ENCODE measurements at places on chromosomes 1 and 21.

- DNase-seq: no peak
Observed at GRCh38 chr1:43220905-43221778, 48.6 kb upstream of the TMEM125 start.

DNA sequence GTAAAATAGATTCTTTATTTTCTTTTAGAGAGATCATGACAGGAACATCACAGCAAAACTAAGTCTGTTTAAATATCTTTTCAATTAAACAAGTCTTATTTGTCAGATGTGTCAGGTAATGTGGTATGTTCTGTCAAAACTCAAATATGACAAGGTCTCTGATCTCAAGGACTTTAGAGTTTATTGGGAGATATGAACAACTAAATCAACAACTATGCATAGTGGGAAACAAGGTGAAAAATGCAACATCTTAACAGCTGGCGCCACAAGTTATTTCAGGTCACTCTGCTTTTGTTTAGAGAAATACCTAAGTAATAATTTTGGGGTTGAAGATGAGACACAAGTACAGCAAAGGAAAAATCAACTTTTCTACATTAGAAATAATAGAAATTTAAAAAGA lies 779.4 kb upstream of the ADGRL4 start:
- no peak for DNase-seq

DNA sequence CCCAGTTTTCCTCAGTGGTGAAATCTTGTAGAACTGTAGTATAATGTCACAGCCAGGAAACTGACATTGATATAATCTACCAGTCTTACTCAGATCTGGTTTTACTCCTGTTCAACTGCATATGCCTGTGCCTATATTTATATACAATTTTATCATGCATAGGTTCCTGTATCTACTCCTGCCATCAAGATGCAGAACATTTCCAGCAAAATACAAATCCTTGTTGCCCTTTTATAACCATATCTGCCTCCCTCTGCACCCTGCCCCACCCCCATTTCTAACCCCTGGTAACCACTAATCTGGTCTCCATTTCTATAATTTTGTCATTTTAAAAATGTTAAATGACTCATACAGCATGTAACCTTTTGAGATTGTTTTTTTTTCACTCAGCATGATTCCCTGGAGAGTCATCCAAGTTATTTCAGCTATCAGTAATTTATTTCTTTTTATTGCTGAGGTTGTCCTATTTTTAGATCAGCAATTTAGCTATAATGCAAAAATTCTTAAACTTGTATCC lies 8.1 kb downstream of the UTP25 start:
- DNase-seq: peak; percentile 12

DNA sequence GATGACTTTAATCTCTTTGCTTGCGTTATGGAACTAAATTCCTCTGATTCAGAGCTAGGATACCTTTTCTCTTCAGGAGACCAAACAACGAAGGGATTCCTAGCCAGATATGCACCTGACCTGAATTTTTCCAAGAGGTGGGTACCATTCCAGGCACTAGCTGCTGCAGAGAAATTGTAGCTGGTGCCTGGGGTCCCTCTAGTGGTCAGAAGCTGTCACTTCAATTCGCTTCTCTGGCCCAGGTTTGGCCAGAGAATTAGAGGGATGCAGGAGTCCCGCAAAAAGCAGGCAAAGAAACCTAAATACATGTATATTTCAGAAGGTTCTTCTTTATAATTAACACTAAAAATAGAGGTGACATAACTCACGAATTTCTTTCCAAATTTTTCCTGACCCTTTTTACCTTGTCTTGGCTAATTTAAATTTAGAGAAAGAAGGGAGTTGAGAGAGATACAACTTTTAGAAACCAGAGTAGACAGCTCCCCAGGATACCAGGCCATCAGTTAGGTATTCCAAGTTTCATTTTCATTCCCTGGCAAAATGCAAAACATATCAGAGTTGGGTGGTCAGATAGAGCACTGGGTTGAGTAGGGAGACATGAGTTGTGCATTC lies 9.6 kb downstream of the ACKR1 start:
- DNase-seq: peak; percentile 30

DNA sequence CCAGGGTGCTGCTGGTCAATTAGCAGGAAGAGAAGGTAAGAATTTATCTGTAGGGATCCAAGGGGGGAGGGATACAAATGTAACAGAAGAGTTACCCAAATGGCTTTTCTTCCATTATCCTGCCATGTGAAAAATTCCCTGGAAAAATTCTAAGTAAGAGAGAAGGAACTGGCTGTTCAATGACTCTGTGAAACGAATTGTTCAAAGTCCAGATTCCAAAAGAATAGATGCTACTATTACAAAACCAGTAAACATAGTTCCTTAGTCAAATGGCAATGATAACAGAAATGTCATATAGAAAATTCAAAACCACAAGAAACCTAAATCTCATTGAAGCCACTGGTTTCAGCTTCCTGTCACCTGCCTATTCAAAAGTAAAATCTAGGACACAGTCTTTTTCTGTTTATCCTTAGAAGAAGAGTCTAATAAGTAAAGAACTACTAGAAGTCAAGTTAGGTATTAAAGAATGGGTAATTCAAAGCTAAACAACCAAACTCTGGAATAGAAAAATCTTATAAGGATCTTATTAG lies 102.6 kb downstream of the ZNF644 start:
- DNase-seq: no peak

DNA sequence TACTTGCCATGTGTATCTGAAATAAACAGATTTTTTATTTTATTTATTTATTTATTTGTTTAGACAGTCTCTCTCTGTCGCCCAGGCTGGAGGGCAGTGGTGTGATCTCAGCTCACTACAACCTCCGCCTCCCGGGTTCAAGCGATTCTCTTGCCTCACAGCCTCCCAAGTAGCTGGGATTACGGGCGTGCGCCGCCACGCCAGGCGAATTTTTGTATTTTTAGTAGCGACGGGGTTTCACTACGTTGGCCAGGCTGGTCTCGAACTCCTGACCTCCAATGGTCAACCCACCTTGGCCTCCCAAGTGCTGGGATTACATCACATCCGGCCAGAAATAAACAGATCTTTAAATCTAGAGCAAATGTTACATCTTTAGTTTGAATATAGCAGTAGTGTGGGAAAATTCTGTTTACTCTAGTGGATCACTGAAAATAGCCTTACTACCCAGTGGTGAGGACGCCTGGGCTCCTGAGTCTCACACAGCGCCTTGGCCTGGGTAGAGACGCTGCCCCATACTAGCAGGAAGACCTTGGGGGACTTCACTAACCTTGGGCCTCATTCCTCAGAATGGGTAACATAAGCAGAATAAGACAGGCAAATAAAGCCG lies 709 bp downstream of the GART start:
- no peak for DNase-seq

DNA sequence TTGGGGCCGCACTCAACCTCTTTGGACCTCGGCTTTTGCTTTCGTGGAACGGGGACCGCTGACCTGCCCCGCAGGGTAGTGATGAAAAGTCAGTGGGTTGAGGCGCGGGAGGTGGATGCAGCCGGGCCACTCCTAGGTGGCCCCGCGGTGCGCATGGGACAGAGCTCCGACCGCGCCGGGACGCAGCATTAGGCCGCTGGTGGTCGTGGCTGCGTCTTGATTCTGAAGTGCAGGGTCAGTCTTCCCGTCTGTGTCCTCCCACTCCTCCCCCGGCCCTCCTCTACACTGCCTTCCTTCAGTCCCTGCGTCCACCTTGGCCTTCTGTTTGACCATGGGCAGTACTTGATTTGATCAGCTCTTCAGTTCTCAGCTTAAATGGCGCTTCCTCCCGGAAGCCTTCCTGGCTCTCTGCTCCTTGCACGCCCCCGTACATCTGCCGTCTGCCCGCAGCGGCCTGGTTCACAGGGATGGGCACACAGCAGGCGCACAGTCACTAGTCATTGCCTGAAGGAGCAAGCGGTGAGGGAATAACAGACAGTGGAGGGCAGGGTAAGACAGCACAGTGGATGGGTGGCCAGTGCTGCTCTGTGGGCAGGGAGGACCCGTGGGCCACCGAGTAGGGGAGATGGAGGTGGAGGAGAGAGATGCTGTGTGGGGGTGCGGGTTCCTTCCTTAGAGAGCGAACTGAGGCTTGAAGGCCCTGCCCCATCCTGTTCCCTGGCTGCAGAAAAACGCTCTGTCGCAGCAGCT lies 633 bp downstream of the THEMIS2 start:
- no peak for DNase-seq

GRCh38 chr21:45373991-45374816 lies 30.8 kb upstream of the COL18A1 start:
- no peak for DNase-seq

DNA sequence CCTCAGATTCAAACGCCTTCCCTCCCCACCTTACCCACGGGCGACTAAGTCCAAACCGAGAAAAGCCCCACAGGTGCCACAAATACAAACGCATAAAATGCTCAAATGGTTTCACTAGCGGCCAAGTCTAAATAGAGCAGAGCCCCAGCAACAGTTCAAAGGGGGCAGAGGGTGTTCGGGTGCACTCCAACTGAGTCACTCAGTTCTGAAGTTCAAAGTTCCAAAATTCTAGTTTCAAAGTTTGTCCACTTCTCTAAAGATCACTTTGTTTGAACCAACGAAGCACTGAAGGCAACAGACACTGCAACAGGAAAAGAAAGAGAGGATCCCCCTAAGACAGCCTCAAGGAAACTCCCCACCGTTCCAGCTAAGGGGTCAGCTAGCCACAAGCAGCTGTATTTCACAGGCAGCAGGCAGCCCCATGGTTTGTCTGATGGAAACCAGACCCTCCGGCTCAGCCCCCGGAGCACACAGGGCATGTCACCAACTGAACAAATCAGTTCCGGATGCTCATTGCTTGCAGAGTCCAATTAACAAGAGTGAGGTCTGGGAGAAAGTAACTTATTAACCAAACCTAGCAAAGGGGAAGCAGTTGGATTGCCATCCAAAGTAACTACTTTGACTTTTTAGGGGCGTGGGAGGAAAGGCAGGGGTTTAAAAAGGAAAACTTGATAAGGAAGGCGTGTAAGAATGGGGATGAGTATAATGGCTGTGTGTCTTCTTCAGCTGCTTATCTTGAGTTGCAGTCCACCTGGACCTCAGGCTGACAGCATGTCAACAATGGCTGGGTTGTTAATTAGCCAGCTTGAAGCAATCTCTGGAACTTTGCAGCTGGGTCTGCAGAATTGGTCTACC lies 1423.9 kb upstream of the PRMT6 start:
- DNase-seq: no peak

GRCh38 chr1:89274411-89274857 lies 1.8 kb upstream of the GBP5 start:
- DNase-seq: no peak

All from stimulated activated CD4-positive, alpha-beta T cell treated with anti-CD3 and anti-CD28 coated beads, Interleukin-12 subunit alpha, Interleukin-12 subunit beta, amount 100 ng/mL, for 48 hours (primary cell).